Cerebellar nuclear complex (tissue), 1 donor: ENCODE measurements at places on chromosomes 4 and X.

GRCh38 chr4:36841583-36842326 lies 402.8 kb upstream of the NWD2 start:
- DNase-seq: no peak

GRCh38 chrX:117628381-117628780 lies 488.2 kb downstream of the KLHL13 start:
- no peak for DNase-seq

- DNase-seq: no peak
These were observed 27.3 kb upstream of the JADE1 start for GRCh38 chr4:128782076-128782715.

DNA sequence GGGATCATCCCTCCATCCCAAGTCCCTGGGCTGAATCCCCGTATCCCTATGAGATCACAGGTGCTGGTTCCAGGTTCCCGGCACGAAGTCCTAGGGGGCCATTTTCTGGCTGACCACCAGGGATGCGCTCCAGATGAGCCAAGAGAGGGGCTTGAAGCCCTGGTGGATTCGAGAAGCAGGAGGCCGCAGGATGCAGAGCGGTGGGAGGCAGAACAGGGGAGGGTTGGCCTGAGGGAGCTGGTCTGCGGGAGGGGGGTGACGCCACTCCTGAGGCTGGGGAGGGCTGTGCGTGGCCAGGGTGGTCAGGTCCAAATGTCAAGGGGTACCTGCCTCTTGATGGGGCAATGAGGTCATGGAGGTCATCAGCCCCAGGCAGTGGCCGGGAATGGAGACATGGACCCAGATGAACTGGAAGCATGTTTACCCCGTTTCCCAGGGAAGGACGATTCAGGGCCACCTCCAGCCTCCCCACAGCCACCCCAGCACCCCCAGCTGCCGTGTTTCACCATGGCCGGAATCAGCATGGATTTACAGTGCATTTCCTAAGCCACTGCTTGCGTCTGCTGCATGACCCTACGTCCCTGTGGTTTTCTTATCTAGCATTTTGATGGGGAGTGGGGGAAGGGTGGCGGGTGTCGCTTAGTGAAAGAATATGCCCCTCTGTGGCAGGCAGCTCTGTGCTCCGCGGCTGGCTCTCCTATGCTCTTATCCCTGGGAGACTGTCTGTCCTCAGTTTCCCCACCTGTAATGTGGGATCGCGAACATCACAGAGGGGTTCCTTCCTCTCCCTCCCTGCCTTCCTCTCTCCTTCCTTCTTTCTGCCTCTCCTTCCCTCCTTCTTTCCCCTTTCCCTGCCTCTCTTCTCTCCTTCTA lies 17.0 kb upstream of the HTRA3 start:
- no peak for DNase-seq

DNA sequence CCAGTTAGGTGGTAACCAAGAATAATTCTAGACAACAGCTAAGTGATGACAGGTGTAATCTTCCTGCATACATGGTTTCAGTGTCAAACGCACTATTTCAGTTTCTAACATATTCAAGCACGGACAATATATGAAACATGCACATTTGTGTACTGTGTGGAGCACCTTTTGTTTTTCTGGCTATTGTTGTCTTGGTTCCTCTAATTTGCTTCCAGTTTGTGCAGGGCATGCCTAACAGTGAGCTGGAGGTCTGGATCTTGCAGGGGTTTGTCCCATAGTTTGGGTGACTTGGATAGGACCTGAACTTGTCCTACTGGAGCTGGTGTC lies 70.5 kb upstream of the TBC1D9 start:
- no peak for DNase-seq

DNA sequence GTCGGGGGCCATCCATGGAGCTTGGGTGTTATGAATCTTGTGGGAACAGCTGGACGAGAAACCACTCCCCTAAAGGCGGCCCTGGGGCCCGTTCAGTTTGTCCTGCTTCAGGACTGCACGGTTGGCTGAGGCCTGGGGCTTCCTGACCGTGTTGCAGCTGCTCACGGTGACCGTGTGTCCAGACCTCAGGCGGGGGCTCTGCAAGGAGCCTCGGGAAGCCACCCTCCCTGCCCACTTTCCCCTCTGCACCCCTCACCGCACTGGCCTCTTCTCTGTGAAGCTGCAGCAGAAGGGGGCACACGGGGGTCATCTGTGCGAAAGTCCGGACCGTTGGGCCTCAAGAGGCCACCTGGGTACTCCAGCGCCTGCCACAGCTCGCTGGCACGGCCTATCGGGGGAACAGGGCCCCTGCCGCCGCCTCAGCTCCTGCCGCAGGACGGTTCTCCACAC lies 29.4 kb downstream of the UVSSA start:
- no peak for DNase-seq

DNA sequence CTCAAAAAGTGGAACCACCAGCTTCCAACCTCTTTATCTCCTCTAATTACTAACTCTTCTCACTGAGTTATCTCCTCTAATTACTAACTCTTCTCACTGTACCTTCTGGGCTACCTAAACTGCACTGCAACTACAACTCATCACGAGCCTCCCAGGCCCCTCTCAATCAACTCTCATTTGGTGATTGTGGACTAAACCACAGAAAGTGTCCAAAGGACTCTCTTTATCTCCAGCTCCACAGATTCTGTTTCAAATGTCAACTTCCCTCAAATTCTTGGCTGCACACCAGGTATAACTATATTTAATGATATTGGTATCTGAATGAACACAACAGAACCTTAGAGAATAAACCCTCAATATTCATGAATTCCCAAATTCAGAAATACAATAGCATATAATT lies 182.9 kb downstream of the MAML3 start:
- DNase-seq: no peak

DNA sequence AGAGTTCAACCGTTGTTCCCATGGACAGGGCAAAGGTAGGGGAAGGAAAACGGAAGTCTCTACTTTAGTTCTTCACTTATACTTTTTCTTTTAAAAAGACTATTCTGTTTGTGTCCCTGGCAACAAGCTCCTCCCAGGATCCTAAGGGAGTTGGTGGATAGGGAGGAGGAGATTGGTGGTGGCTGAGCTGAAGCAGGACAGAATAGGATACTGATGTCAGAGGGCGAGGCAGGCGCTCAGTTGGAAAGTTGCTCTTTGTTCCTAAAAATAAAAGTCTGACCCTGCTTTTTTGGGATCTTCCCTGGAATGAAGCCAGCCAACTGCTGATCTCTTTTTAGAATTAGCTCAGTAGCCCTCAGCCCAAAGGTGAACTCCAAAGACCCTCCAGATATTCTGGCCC lies 104.7 kb downstream of the MGST2 start:
- no peak for DNase-seq
